ENCODE measurements at places on chromosomes 11 and 22.

- no peak for DNase-seq
These were observed 122.5 kb upstream of the FGF3 start for GRCh38 chr11:69941546-69942332.

- no peak for DNase-seq
These were observed 1237.8 kb downstream of the BRD1 start for GRCh38 chr22:48589901-48590300.

DNA sequence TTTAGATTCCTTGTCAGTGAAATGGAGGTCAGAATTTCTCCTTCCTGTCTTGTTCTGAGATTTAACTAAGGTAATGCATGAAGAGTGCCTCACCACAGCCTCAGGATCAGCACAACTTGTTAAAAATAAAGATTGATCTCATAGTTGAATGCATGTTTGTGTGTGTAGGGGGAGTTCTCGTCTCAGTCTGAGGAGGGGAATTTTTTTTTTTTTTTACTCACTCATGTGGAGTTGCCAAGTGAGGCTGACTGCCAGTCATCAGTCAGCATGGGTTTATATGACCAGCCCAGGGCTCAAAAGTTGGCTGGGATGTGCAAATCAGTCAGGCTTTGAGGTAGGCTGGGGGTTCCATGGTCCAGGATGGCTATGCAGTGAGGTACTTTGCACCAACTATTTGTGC is 113.2 kb downstream of the FANCF start:
- DNase-seq = no peak

- DNase-seq = no peak
These were observed 27.2 kb downstream of the BMAL1 start for GRCh38 chr11:13304655-13305335.

GRCh38 chr11:63813035-63813562 is at the start of gene SPINDOC:
Gene SPINDOC, plus strand, starts transcription at chr11:63813456. Its CDS starts 231 bp downstream, at chr11:63813687.
- DNase-seq = peak; percentile 83

DNA sequence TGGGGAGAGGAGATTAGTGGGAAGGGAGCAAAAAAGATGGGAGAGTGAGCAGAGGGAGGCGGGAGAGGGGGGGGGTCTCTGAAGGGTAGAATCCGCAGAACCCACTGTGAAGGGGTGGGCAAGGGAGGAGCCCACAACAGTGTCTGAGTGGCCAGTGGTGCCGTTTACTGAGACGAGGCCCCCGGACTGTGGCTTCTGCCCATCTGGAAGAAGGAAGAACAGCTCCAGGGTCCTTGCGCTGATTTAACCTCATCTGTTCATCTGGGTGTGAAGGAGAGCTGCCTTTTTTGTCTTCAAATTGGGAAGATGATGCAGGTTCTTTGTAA is 45.7 kb upstream of the ANO1 start:
- DNase-seq = no peak

DNA sequence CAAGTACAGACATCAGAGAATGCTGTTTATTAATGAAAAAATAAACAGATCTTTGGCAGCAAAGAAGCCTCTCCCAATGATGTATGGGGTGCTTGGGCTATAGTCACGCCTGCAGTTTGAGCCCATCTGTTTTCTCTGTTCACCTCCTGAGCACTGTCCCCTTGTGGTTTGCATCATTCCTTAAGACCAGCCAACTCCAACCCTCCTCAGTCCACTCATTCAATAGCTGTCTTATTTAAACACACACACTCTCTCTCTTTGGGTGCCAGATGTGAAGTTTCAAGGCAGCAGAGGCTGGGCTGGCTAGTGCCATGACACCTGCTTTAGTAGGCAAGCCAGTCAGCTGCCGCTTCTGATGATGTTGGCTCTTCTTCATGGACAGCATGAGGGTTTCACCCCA is 58.1 kb downstream of the POLD3 start:
- DNase-seq = no peak

- DNase-seq = no peak
These were observed 64.8 kb downstream of the UBASH3B start for GRCh38 chr11:122720107-122720881.

DNA sequence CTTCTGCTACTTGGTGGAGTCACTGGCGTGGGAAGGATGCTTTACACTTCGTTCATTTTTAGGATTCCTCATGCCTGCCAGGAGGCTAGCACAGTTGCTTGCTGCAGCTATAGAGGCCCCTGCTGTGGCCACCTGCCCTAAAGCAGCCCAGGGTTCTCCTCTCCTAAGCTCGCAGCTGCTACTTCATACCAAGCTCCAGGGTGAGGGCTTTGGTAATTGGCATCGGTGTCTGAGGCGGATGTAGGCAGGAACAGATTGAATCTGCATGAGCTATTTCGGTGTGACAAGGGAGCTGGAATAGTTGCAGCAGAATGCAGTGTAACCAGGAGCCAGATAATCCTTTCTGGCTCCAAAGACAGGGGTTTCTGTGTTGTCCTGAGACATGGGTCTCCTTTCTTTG is 133.1 kb downstream of the MICAL2 start:
- DNase-seq = no peak

GRCh38 chr22:50482107-50483074 is 1.0 kb downstream of the ADM2 start:
- no peak for DNase-seq

- DNase-seq = no peak
These were observed 38.5 kb downstream of the TNRC6B start for GRCh38 chr22:40216041-40216756.

DNA sequence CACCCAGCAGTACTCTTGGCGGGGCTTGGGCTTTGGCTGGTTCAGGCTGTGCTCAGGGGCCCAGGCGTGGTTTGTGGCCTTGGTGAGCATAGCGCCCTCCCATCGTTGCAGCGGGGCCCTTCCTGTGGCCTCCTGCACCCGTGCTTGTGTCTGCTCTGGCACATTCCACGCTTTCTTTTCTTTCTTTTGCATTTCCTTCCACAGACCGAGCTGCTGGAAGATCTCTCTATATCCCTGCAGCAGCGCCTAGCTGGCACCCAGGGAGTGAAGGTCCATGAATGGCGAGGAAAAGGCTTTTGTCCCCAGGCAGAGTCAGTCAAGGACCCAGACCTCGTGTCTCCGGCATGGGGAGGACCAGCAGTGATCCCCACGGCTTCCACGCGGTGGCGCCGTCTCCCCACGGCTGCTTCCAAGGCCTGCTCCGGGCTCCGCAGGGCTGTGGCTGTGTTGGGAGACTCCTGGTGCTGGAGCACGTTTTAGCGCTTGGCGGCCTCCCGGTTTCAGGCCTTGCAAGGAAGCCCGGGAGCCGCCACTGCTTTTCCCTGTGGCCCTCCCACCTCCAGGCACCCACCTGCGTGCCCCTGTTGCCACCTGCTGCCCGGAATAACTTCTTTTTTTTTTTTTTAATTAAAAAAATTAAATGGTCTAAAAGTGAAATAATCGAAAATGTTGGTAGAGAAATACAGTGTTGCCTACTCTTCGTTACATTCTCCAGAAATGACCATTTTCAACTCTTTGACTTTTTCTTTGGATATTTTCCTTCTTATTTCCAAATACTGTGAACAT is 28.5 kb downstream of the GLB1L2 start:
- no peak for DNase-seq

- no peak for DNase-seq
These were observed 37.6 kb upstream of the RCN1 start for GRCh38 chr11:32053151-32053888.

DNA sequence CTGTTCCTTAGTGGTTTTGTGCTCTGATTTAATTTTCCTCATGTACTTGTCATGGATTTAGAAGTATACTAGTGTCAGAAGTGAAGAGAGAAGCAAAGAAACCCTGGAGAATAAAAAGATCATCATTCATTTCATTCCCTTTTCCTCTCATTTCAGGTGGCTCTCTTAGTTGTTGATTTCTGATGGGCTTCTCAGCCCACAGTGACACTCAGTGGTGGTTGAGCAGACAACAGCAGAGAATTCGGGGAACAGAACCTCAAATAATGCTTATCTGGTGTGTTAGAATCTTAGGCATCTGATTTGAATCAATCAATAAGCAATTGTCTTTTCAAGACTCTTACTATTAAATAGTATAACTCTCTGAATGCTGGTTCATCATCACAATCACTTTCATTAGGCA is 1289.4 kb downstream of the FAM181B start:
- DNase-seq = no peak

DNA sequence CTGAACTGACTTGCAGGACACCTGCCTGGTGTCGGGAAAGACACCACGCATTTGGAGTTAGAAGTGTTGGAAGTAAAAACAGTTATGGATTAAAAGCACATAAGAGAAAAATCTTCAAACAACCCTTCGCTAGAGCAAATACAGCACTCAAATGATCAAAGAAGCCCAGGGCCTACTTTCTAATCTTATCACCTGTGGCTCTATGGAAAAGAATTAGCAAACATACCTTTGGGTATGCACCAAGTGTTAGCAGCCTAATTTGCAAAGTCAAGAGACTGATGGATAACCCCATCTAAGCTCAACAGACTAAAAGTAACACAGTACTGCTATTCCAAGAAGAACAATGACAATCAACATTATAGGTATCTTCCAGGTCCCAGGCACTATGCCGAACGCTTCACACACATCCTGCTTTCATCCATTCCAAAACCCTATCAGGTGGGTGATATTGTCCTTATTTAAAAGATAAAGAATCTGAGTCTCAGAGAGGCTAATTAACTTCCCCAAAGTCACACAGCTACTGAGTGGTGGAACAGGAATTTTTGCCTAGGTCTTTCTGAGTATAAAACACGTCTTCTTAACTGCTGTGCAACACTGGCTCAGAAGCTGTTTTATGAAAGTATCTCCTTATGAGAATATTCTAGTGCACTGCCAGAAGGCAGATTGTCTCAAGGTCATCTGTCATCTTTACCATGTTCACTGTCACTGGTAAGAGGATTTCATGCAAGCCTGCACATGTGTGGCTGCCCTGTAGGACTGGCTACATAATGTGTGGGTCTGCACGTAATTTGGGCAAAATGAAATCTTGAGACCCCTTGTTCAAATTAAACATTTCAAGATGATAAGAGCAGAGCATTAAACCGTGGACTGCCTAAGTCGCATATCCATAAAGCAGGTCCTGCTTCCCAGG is 16.4 kb downstream of the SLC1A2 start:
- no peak for DNase-seq

GRCh38 chr11:6612213-6613041 is at the start of gene TAF10:
Gene TAF10, minus strand, starts transcription at chr11:6612216. Its CDS starts 27 bp downstream, at chr11:6612189.
- peak; percentile 95 for DNase-seq

GRCh38 chr11:34029176-34029575 is 22.4 kb upstream of the CAPRIN1 start:
- no peak for DNase-seq

GRCh38 chr11:9672288-9672916 is 8.5 kb downstream of the SWAP70 start:
- no peak for DNase-seq

DNA sequence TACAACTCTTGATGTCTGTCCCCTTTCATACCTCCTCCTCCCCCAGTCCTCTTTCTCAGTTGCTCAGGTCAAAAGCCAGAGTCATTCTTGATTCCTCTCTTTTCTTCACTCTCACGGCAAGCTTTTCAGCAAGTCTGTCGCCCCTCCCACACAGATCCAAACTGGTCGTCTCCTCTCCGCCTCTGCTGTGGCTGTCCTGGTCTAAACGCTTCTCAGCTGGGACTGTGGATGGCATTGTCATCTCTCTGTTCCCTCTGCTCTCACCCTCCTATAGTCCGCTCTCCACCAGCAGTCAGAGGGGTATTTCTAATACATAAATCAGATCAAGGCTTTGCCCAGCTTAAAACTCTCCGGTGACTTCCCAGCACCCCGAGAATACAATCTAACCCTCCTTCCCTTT is 46.8 kb upstream of the SPATA19 start:
- DNase-seq = no peak

GRCh38 chr11:109963101-109963500 is 130.1 kb upstream of the ZC3H12C start:
- no peak for DNase-seq

DNA sequence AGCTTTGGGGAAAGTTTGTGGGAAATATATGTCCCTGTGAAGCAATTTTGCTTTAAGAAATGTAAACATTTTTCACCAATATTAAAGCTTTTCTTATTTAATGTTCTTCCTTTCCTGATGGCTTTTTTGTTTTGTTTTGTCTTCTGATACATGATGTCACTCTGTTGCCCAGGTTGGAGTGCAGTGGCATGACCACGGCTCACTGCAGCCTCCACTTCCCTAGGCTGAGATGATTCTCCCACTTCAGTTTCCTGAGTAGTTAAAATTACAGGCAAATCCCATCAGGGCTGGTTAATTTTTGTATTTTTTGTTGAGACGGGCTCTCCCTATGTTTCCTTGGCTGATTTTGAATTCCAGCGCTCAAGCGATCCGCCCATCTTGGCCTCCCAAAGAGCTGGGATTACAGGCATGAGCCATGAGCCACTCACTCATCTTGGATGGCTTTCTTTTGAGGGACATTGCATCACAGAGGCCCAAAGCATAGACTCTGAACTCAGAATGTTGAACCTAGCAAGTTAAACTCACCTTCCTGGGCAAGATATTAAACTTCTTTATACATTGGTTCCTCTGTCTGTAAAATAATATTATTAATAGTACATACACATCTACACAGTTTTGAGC is 651 bp upstream of the CARD16 start:
- DNase-seq = no peak

DNA sequence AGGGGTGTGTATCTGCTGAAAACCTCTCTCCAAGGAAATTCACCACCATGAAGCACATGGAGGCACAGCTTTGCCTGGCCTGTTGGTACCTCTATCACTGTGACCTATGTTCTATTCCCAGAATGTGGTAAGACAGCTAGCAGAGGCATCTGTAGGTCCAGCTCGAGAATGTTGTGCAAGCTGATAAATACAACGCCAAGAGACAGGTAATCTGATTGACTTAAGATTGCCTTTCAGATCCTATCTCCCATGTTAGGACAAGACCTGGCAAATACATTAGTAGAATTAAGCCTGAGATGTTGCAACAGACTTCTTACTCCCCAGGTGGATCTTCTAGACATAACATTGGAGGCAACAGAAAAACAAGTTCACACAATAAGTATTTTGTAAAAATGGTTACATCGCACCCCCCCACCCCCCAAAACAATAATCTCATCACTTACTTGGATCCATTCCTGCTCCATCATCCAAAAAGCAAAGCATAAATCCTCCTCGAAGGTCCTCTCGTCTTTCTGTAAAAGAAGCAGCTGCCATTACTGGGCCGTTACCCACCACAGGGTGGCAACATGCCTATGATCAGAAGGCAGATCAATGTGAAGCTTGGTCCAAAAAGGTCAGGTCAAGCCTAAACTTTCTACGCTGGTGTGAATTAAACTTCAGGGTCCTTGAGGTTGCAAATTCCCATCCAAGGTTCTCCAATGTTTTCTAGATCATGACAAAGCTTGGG is 18.5 kb downstream of the MORC2 start:
- no peak for DNase-seq

DNA sequence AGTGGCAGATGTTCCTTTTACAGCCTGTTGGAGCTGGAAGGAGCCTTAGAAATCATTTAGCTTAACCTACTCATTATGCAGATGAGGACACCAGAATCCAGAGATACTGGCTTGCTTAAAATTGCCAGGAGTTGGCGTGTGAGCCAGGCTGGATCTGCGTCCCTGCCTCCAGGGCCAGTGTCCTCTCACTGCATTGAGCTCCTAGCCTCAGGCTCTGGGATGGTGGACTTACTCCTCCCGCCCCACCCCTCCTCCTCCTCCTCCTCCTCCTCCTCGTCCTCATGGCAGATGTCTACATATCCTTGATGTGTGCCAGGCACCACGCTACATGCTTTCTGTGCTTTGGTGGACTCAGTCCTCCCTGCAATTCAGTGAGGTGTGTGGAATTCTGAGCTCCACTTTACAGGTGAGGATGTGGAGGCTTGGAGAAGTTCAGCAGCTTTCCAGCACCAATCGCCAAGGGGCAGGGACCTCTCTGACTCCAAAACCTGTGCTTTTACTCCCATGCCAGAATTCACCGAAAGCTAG is 24.1 kb downstream of the ADAMTS15 start:
- no peak for DNase-seq
